ENCODE measurements at places on chromosomes 7 and 10. TPM values are rescaled to one million over a fixed set of nuclear protein-coding genes. Genes with fewer than 3 reads are reported as not detected.

The SYCE1 gene
- total RNA-seq = 0.17 TPM

The GJD4 gene
- not detected for total RNA-seq

DNA sequence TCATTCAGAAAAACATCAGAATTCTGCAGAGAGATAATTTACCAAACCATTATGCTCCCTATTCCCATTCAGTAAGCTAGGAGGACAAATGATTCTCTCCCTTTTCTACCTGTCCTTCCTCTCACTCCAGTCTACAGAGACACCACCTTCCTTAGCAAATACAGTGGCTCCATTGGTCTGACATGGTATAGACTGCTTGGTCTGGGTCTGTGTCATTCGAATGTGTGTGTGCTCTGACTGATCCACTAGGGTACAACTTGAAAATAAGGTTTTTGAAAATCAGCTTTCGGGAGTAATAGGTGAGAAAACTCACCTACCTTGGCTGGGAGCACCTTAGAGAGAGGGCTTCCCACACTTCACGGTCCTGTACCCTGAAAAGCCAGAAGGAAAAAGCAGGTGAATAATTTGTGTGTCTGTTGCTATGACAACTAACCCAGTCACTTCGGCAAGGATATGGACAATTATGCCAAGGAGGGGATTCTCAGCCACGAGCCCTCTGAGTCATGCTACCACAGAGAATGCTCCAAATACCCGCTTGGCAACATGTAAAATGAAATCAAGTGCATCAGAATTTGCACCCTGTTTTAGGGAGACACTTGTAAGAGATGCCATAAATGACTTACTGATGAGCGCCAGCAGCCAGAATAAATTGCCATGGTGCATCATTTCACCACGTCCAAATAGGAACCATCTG is 114.5 kb upstream of the PRKCQ start:
- peak; percentile 27 for DNase-seq

GRCh38 chr10:124212702-124213101 is 119.3 kb upstream of the CHST15 start:
- no peak for DNase-seq
